ENCODE measurements at places on chromosomes 1 and 21. TPM values are rescaled to one million over a fixed set of nuclear protein-coding genes. Genes with fewer than 3 reads are reported as not detected.

GRCh38 chr1:48931506-48932192 lies 155.0 kb upstream of the BEND5 start:
- H3K36me3 ChIP-seq: no peaks in the 10 kb centered on the region
- no peaks in the 10 kb centered on the region for H3K27me3 ChIP-seq
- no peaks in the 10 kb centered on the region for H3K4me1 ChIP-seq
- no peak overlapping the region for H3K27ac ChIP-seq
- no peak overlapping the region for H3K4me3 ChIP-seq

- no peaks in the 10 kb centered on the region for H3K27me3 ChIP-seq
- no peak overlapping the region for H3K4me3 ChIP-seq
- no peak overlapping the region for H3K27ac ChIP-seq
- no peaks in the 10 kb centered on the region for H3K36me3 ChIP-seq
These were observed 71.9 kb upstream of the CXADR start for GRCh38 chr21:17440969-17441368.

DNA sequence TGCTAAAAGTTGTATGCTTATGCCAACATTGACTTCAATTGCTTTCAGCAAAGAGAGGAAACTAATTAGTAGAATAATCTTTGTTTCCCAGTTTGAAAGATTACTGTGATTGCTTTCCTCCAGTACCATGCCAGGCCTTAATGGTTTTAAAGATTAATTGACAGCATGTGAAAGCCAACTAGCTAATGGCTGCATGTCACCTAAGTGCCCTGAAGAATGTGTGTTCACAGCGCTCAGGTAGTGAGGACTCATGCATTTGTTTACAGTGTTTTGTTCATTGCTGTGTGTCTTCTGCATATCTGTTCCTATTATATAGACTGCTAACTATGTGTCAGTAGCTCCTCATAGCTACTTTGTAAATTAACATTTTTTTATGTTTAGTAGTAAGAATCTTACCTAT lies 335.6 kb downstream of the LRRIQ3 start:
- H3K36me3 ChIP-seq: no peaks in the 10 kb centered on the region
- H3K4me1 ChIP-seq: no peaks in the 10 kb centered on the region
- H3K27me3 ChIP-seq: no peaks in the 10 kb centered on the region

The PLA2G2C gene
- not detected for total RNA-seq

- no peak overlapping the region for H3K4me3 ChIP-seq
- no peaks in the 10 kb centered on the region for H3K4me1 ChIP-seq
- no peak for DNase-seq
- H3K27me3 ChIP-seq: no peaks in the 10 kb centered on the region
- no peak overlapping the region for H3K27ac ChIP-seq
These were observed 20.8 kb upstream of the RGS2 start for GRCh38 chr1:192787914-192788585.

GRCh38 chr1:153466908-153467307 lies 6.5 kb upstream of the S100A7 start:
- no peak for DNase-seq
- no peaks in the 10 kb centered on the region for H3K36me3 ChIP-seq
- no peak overlapping the region for H3K27ac ChIP-seq
- H3K4me3 ChIP-seq: no peak overlapping the region
- no peaks in the 10 kb centered on the region for H3K27me3 ChIP-seq

GRCh38 chr1:216600730-216601609 lies 122.3 kb downstream of the ESRRG start:
- no peaks in the 10 kb centered on the region for H3K36me3 ChIP-seq
- DNase-seq: peak; percentile 63
- H3K27ac ChIP-seq: peak overlapping the region; percentile 78
- peaks cover 48% of the 10 kb centered on the region for H3K4me1 ChIP-seq
- no peaks in the 10 kb centered on the region for H3K27me3 ChIP-seq
- peak overlapping the region; percentile 59 for H3K4me3 ChIP-seq

The C4BPB gene
- total RNA-seq: 99.8 TPM

GRCh38 chr1:20882837-20883236 lies 95.7 kb upstream of the HP1BP3 start:
- H3K4me3 ChIP-seq: no peak overlapping the region
- peaks cover 23% of the 10 kb centered on the region for H3K4me1 ChIP-seq
- no peaks in the 10 kb centered on the region for H3K27me3 ChIP-seq
- H3K27ac ChIP-seq: peak overlapping the region; percentile 14
- no peaks in the 10 kb centered on the region for H3K36me3 ChIP-seq

The AUNIP gene
- 12.3 TPM for total RNA-seq

DNA sequence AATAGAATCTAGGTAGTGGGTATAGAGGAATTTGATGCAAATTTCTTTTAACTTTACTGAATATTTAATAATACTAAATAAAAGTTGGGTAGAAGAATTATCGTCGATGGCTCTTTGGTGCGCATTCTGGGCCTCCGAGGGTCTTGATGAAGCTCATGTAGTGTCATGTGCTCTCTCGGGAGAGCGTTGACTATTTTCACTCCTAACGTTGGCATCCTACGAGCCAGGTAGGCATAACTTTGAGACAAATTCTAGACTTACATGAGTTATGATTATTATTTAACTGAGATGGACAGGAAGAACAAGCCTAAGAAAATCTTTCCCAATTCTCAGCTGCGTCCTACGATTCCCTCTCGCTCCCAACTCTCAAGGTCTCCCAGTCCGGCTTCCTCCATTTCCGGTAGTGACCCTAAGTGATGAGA lies 550 bp upstream of the PCAT6 start:
- peak overlapping the region; percentile 54 for H3K4me3 ChIP-seq
- peak overlapping the region; percentile 53 for H3K27ac ChIP-seq
- no peak for DNase-seq
- H3K27me3 ChIP-seq: no peaks in the 10 kb centered on the region

The RGS13 gene
- total RNA-seq: not detected

The PAPPA2 gene
- total RNA-seq: 0.02 TPM

DNA sequence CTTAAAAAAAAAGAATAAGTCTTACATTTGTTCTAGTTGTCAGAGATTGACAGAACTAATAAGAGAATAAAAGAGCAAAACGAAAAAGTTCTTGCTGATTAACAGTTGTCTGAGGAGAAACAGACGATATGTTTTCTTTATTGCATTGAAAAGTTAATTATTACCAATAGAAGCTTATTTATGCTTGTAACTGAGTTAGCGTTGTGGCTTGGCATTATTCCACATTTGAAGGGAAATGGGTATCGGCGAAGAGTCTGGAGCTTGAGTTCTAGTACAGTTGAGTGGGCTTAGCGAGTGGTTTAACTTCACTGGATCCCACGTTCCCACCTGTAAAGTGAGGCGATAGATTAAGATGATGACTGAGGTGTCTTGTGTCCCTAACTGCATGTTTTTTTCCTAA lies 109.0 kb downstream of the SDCCAG8 start:
- no peaks in the 10 kb centered on the region for H3K4me1 ChIP-seq
- H3K27me3 ChIP-seq: no peaks in the 10 kb centered on the region
- H3K27ac ChIP-seq: no peak overlapping the region
- no peak for DNase-seq
- H3K36me3 ChIP-seq: no peaks in the 10 kb centered on the region

DNA sequence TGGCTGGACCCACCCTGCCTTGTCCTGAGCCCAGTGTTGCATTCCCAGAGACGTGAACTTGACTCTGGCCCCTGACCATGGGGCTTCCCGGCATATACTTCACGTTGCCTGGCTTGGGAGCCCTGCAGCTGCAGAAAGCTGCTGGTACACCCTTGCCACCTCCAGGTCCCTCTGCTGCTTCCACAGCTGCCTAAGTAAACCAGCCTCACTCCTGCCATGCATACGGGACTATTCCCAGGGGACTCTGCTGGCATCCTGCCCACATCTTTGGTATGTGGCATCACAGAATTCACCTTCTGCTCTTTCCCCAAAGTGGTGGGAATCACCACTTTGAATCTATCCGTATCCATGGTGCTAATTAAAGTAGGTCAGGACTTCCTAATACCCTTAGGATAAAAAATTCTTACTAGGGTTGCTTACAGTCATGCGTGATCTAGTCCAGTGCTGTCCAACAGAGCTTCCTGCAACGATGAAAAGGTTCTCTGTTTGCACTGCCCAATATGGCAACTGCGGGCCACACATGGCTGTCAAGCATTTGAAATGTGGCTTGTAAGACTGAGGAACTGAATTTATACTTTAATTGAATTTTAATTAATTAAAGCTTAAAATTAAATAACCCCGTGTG lies 203.0 kb downstream of the GRIK3 start:
- no peaks in the 10 kb centered on the region for H3K27me3 ChIP-seq
- DNase-seq: no peak
- no peak overlapping the region for H3K4me3 ChIP-seq
- no peaks in the 10 kb centered on the region for H3K36me3 ChIP-seq
- no peaks in the 10 kb centered on the region for H3K4me1 ChIP-seq
